ENCODE measurements at places on chromosomes 13 and 19.

DNA sequence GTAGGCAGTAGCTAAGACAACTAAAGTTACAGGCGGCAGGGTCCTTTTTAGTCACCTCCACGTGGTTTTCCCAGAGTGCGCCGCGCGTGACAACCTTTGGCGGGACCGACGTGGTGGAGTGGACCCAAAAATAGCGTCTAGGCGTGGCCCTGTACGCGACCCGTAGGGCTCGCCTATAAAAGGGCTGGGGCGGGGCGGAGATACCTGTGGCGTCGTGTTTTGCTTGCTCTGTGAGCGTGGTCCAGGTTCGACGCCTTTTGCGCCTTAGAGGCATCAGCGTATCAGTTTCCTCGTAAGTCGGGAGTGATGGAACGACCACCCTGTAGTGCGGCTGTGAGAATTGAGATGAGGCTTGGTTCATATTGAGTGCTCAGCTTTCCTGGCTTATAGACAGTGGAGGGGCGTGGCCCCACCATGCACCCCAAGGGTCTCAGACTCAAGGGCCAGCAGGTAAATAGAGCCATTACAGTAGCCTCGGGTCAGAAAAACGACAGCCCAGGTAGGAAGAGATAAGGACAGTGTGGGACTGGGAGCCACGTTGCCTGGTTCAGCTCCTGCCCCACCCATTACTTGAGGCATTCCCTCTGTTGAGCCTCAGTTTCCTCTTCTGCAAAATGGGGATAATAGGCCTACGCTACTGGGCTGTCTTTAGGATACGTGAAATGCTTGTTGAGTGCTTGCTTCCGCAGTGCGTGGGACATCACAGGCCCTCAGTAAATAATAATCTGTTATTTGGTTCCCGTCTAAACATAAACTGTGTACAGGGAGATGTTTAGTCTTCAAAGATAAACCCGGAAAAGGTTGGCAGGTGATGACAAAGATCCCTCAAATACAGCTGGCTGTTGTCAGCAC is 693 bp upstream of the TMED1 start:
- DNase-seq, result peak; percentile 52

DNA sequence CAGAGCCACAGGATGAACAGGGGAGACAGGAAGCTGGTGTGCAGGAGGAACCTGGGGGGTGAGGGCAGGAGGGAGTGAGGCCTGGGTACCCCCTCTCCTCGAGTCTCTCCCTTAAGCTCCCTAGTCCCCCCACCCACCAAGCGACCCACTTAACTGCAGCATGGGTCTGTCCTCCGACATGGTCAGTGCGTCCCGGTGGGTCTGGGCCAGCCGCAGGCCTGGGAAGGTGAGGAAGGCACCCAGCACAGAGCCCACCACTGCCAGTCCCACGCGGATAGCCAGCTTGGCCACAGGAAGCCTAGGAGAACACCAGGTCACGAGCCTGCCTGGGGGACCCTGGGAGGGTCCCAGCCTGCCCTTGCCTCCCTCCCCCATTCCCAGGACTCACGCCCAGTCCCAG is 16.9 kb downstream of the TMEM161A start:
- DNase-seq, result no peak

DNA sequence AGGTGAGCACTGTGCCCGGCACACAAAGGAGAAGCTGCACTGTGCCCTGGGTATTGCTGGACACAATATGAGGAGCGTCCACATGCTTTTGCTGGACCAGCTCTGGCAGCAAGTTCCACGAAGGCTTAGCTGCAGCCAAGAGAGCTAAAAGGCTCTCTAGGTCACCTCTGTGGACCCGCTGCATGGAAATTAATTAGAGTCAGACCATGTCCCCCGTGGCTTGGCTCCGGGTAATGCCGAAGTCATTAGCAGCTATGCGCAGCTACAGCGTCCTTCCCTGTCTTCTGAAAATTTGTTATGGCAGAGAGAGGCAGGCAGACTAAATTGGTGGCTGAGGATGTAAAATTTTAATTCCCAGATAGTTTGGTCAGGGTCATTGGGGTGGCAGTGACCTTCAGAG is 271.5 kb downstream of the SLC7A1 start:
- DNase-seq, result no peak

- DNase-seq, result no peak
Observed at GRCh38 chr19:47661611-47662010, 51.6 kb upstream of the EHD2 start.

DNA sequence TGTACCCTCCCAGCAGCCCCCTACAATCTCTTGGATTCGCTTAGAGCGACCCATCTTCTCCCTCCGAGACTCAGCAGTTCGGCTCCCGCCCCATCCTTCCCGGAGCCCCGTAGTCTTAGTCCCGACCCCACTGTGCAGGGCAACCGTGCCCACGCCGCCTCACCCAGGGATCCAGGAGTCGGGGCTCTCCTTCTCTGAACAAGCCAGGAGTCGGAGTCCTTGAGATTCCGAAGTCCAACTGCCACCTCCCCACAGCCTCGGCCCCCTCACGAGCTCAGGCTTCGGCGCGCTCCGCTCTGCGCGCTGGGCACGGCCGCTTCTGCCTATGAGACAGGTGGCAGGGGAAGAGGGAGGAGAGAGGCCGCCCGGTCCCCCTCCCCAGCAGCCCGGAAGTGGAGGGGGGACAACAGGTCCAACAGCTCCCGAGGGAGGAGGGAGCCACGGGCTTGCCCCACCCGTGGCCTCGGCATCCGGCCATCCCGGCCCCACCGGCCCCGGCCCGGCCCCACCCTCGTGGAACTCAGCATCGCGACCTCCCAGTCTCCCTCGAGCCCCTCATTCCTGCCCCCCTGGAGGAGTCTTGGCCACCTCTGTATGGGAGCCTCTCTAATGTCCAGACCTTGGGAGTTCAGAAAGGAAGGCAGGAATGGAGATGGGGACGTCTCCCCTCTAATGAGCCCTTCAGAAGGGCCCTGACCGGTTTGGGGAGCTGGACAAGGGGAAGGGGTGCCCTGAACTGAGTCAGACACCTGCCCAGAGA is at the start of gene PHLDB3:
Gene PHLDB3, minus strand, starts transcription at position 321 of the 760 bp plus-strand sequence. CDS start 628 bp downstream, outside the sequence.
- no peak for DNase-seq

DNA sequence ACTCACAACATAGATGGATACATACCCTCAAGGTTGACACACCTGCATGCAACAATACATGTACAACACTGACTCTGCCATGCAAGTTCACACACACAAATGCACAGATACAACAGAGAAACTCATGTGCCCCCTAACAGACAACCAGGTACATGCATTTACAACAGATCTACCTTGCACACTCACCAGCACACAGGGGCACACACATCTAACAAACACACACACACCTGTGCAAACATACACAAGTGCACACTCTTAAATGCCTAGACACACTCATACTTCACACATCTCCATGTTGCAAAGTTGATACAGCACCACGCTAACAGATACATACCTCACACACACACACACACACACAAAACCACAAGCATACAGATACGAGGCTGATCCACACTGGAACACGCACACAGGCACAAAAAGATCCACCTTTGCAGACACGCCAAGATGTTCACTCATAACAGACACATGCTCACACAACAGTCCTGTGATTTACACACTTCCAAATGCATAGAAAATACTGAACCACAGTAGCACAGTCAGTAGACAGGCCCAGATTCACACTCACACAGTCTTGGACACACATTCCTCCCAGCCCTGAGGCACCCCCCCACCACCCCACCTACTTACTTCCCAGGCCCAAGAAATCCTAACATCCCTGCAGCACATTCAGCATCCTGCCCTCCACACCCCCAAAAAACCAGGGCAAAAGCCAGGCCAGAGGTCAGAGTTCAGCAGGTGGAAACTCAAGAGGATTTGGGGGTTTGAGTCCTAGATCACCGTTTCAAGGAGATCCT is 1.4 kb downstream of the LRFN1 start:
- DNase-seq, result no peak

- DNase-seq, result no peak
Observed at GRCh38 chr19:28504727-28505126, 708.2 kb downstream of the UQCRFS1 start.

DNA sequence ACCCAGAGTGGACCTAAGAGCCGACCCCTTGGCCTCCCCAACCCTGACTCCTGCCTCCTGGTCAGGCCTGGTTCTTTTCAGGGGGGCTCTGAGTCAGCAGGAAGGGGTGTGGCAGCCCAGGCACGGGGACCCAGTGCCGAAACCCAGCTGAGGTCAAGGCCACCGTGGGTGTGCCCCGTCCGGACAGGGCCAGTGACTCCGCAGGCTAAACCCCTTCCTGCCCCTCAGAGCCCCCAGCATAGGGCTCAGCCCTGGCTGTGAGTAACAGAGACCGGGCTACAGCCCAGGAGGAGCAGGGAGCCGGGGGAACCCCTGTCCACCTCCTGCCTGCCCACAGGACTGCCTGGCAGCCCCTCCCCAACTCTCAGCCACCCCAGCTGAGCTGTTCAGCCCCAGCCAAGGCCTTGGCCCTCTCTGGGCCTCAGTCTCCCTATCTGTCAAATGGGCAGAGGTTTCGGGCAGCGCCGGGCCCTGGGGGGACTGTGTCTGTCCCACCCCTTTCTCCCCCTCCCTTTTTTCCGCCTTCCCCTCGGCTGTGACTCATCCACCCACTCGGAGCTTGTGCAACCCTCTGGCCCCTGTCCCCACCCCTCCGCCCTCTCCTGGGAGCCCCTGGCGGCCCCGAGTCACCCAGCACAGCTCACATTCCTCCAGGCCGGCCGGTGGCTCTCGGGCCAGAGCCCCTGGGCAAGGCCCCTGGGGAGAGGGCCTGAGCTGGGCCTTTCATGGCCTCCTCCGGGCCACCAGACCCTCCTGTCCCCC is 8.6 kb downstream of the ZBTB7A start:
- no peak for DNase-seq

DNA sequence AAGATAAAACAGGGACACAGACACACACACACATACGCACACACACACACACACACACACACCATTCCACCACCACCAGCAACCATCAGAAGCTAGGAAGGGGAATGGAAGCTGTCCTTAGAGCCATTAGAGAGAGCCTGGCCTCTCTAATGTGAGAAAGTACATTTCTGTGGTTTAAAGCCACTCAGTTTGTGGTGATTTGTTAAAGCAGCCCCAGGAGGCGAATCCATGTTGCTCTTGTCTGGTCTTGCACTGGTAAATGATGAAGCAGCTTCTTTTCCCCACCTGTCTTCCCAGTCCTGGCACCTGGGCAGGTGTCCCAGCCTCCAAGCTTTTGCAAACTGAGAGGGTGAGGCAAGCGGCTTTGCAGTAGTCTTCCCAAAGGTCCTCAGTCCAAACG is 118.9 kb upstream of the KL start:
- DNase-seq, result no peak

- DNase-seq, result no peak
Observed at GRCh38 chr13:99122171-99122570, 78.5 kb upstream of the UBAC2 start.

GRCh38 chr19:51136851-51137551 is 5.1 kb upstream of the SIGLEC7 start:
- DNase-seq, result no peak

GRCh38 chr19:13689085-13689484 is 75.2 kb upstream of the MRI1 start:
- DNase-seq, result no peak

DNA sequence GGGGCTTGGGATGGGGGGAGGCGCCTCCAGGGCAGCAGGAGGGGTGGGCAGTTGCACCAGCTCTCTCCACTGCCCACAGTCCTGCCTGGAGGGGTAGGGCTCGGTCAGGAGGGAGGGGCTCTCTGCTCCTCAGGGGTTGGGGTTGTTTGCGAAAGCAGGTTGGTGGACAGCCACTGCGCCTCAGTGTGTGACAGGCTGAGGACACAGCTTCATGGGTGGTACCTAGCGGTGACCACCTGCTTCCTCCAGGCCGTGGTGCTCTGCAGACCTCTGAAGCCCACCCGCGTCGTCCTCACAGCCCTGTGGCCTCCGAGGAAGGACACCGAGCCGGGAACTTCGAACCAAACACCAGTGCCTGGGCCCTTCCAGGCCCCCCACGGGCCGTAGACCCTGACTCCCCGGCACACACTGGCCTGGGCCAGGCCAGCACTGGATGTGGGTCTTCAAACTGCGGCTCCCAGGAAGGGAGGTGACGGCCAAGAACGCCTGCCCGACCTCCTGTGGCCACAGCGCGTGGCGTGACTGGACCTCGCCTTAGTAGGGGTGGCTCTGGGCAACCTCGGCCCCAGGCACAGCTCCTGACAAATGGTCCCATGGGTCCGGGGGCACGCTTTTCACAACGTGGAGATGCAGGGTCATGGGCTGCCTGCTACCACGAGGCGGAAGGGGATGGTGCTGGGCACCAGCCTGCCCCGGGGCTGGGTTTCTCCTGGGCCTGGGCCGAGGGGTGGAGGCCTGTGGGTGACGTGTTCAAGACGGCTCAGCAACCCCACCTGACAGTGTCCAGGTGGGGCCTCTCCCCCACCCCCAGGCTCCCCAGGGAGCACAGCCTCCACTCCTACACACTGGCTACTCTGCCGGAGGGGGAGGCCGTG is 173.2 kb downstream of the KDM4B start:
- DNase-seq, result no peak

GRCh38 chr19:51327066-51328001 is 14.6 kb downstream of the VSIG10L start:
- DNase-seq, result no peak

- DNase-seq, result no peak
Observed at GRCh38 chr13:36515466-36515865, 83.2 kb downstream of the CCNA1 start.

- no peak for DNase-seq
Observed at GRCh38 chr13:112455476-112456059, 79.4 kb downstream of the SPACA7 start.

DNA sequence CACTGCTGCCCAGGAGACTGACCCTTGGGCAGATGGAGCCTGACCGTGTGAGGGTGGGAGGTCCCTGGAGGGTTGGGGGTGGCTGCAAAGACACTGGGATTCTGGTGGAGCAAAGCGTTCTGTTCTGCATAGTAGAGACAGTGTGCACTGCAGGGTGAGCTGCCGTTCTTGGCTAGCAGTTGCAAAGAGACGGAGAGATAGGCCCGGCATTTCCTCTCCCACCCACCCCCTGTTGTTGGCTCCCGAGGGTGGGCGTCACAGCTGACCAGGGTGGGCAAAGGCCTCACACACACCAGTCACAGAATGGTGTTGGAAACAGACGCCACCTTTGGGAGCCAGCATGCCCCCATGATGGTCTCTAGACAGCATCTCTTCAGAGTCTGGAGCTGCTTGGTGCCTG is 11.4 kb downstream of the TMEM255B start:
- DNase-seq, result no peak

DNA sequence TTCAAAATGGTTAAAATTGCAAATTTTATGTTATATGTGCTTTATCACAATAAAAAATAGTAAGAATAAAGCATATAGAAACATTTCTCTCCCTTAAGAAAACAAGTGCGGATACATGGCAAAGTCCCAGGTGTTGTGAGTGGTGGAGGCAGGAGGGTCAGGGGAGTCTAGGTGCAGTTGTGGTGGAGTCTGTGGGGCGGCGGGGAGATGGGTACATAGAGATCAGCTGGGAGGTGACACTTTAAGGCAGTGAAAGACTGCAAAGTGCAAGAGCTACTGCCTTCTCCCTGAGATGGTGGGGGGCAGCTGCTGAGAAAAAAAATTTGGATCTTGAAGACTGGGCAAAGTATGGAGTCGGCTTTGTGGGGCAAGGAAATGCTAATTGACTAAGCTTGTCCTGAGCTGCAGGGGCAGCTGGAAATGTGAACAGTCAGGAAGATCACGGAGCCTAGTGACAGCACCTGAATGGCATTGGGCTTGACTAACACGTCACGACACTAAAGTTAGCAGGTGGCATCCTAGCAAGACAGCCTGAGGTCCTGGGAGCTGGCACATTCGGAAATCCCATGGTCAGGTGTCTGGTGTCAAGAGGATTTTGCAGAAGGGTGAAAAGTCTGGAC is 72.9 kb upstream of the IRS2 start:
- DNase-seq, result no peak
